A549 treated with GW870086 at 1 μM for 4 hours (cell line): ENCODE measurements at places on chromosomes 5 and 9. TPM values are rescaled to one million over a fixed set of nuclear protein-coding genes. Genes with fewer than 3 reads are reported as not detected.

The MEF2C gene
- 0.02 to 0.09 TPM in 2 of 5 replicates, not detected in the others for total RNA-seq

The CATSPER3 gene
- 0.19 to 0.50 TPM (median 0.37 TPM) in 5 replicates for total RNA-seq

The IFNK gene
- not detected in 5 replicates for total RNA-seq

The ADGRD2 gene
- not detected in 5 replicates for total RNA-seq
